ENCODE measurements at places on chromosomes 7 and 10.

GRCh38 chr7:157189405-157189804 lies 50.7 kb downstream of the UBE3C start:
- DNase-seq = no peak

DNA sequence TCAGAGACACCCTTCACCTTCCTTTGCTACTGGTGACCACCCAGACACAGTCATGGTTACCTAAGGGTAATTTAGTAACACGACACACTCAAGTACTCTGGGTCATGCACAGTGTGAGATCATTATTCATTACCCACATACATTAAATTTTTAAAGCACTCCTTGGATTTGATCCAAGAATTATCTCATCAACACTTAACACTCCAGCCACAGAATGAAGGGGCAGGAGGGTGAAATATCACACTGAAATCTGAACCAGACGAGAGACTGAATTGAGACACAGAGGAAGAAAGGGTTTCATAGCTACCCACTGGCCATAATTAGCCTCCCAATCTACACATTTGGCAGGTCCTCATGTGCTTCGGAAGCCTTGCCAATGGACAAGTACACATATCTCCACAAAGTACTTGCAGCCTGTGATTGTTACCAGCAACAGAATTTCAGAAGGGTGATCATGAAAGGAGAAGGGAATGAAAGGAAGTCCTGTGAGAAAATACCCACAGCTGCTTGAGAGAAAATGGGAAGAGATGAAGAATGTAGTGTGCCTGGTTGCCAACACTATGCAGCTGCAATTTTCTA lies 189.3 kb downstream of the POLR1F start:
- DNase-seq = no peak

- no peak for DNase-seq
These were observed 39.6 kb downstream of the SORCS3 start for GRCh38 chr10:104680467-104681401.

GRCh38 chr10:115417585-115418265 lies 324.6 kb downstream of the ATRNL1 start:
- no peak for DNase-seq

DNA sequence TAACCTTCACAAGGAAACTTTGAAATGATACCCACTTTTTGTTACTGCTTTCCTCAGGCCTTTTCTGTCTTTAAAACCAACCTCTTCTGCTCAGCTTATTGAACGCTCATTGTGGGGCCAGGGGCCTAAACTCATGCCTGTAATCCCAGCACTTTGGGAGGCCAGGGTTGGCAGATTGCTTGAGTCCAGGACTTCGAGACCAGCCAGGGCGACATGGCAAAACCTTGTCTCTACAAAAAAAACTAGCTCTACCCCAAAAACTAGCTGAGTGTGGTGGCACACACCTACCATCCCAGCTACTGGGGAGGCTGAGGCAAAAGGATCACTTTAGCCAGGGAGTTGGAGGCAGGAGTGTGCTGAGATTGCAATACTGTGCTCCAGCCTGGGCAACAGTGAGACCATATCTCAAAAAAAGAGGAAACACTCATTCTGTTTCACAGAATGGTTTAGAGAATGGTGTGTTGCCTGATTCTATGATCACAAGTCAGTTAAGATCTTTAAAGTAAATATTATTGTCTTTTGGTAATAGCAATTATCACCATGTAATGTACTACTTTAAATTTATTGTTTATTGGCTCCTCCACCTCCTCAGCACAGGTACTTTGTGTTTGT lies 51.1 kb downstream of the KCTD7 start:
- DNase-seq = no peak

GRCh38 chr7:155533120-155533826 lies 13.1 kb downstream of the CNPY1 start:
- no peak for DNase-seq
